ENCODE measurements at places on chromosomes 4 and X.

DNA sequence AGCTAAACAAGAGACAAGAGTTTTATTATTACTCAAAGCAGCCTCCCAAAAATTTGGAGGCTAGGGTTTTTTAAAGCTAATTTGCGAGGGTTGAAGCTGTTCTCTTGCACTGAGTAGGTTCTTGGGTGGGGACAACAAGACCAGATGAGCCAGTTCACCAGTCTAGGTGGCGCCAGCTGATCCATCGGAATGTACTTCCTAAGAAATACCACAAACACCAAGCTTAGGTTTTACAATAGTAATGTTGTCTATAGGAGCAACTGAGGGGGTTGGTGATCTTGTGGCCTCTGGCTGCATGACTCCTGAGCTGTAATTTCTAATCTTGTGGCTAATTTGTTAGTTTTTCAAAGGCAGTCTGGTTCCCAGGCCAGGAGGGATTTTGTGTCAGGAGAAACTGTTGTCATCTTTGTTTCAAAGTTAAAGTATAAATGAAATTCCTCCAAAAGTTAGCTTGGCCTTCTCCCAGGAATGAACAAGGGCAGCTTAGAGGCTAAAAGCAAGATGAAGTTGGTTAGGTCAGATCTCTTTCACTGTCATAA lies 130.6 kb downstream of the SLC7A11 start:
- DNase-seq = no peak

- no peak for DNase-seq
These were observed 257.7 kb downstream of the OPHN1 start for GRCh38 chrX:68175562-68175961.

GRCh38 chr4:46839128-46839527 lies 69.9 kb downstream of the COX7B2 start:
- peak; percentile 28 for DNase-seq

- DNase-seq = no peak
These were observed 69.4 kb upstream of the WDR17 start for GRCh38 chr4:175996206-175996605.

GRCh38 chr4:185117300-185117934 lies 25.6 kb upstream of the SLC25A4 start:
- DNase-seq = no peak

DNA sequence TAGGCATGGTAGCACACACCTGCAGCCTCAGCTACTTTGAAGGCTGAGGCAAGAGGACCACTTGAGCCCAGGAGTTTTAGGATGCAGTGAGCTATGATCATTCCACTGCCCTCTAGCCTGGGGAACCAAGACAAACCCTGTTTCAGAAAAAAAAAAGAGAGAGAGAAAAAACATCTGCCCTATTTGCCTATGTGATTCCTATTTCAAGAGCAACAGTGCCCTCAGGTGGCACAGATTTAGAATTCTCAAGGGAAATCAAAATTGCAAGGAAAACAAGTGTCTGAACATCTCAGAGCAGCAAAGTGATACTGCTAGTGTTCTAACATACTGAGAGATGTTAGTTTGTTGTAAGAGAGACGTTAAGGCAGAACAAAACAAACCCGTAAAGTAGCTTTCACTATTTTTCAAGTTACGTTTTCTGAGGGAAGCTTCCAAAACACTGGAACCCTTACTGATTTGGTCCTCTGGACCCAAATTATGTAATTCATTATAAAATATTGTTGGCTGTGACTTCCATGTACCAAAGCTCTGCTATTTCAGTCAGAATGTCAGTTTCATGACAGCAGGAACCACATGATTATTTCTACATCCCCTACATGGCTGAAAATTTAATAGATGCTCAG lies 7.9 kb downstream of the BDH2 start:
- DNase-seq = peak; percentile 15

DNA sequence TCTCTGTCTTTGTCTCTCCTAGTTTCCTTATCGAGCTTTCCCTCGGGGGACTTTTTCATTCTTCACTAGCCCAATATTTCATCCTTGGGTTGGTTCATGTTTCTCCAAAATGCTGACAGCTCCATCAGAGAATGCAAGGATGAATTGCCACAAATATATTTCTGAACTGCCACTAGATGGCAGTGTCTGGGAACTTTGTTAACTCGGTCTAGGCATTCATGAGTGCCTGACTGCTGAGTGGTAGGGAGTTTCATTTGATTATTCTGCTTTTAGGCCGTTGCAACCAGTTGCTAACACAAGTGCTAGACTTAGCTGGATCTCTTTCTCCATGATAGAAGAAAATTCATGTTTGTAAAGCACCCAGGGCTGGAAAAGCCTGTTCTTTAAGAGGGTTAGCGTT lies 73.5 kb upstream of the RAP2C start:
- no peak for DNase-seq

DNA sequence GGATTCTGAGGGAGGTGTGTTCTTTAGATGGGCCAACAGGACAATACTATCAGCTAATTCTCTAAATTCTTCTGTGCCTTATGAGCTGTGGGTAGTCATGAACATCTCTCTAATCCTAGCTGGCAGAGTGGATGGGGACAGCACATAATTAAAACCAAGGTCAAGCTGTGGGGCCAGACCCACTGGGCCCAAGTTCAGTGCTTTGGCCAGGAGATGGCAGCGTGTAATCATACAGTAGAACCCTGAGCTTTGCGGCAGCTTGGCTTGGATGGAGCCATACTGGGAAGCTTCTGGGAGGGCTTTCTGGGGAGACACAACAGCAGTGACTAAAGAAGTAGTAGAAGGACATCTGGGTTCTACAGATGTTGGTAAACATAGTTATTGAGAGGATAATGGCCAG lies 140.3 kb upstream of the CXCL13 start:
- DNase-seq = no peak

DNA sequence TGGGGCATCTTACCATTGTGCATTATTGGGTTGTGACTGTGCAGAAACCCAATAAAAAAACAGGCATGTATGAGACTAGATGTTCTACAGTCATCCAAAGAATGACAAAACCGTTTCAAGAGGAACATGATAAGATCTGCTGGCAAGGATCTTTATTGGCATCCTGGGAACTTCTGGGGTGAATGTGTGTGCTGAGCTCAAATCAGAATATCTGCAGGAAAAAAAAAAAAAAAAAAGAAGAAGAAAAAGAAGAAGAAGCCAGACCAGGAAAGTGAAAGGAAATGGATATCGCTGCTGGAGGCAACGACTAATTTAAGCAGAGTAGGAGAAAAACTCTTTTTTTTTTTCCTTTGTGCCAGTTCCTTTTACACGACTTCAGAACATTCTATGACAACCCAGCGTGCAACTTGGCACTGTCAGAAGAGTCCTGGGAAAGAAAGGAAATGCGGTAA lies 484.2 kb upstream of the BOD1L1 start:
- no peak for DNase-seq

GRCh38 chr4:48268956-48269860 lies at the start of gene TEC:
Gene TEC, minus strand, starts transcription at chr4:48269838. Its CDS starts 41,224 bp downstream, at chr4:48228614.
- DNase-seq = no peak

GRCh38 chr4:3703343-3703676 lies 62.9 kb upstream of the ADRA2C start:
- no peak for DNase-seq

DNA sequence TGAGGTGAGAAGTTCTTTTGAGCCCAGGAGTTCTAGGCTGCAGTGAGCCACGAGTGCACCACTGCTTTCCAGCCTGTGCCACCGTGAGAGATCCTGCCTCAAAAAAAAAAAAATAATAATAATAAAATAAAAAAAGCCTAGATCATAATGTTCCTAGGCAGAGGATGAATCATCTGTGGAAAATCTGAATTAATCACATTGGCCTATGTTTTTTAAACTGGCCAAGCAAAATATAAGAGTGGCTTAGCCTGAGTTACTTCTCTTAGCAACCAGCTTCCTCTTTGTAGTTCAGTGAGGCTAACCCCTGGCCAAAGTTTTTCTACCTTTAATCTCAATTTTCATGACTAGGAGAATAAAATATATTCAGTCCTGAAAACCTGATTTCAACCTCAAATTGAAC lies 614.6 kb downstream of the PPP4R3C start:
- DNase-seq = no peak

- DNase-seq = no peak
These were observed 34.7 kb downstream of the RTL3 start for GRCh38 chrX:78624426-78624825.

- no peak for DNase-seq
These were observed 9.1 kb upstream of the FGFBP1 start for GRCh38 chr4:15947684-15948083.

GRCh38 chr4:174084542-174084941 lies 198.9 kb downstream of the FBXO8 start:
- no peak for DNase-seq

GRCh38 chr4:26952891-26953290 lies 92.2 kb downstream of the STIM2 start:
- no peak for DNase-seq

- no peak for DNase-seq
These were observed 115.3 kb upstream of the ZNF827 start for GRCh38 chr4:146053891-146054290.

GRCh38 chrX:30865015-30865414 lies 24.0 kb downstream of the TAB3 start:
- DNase-seq = no peak

DNA sequence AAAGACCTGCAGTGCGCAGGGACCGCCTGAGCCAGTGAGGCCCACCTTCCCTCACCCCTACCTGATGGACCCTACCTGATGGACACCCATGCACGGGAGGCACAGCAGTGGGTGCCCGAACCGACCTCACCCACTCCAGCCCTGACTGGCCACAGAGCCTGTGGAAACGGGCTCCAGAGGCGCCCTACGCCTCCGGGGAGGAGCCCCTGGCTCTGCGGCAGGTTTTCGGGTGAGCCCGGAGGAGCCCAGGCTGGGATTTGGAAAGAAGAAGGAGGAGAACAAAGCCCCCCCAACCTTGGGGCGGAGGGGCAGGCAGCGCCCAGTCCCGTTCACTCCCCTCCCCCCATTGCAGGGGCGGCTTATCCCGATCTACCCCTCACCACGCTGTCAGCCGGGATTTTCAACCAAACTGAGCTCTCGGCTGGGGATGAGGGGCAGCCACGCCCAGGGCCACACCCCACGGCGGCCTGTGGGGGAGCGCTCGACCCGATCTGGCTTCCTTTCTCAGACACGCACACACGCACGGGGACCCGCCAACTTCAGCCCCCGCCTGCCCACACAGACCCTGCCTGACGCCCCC lies 675 bp downstream of the L1CAM start:
- no peak for DNase-seq

DNA sequence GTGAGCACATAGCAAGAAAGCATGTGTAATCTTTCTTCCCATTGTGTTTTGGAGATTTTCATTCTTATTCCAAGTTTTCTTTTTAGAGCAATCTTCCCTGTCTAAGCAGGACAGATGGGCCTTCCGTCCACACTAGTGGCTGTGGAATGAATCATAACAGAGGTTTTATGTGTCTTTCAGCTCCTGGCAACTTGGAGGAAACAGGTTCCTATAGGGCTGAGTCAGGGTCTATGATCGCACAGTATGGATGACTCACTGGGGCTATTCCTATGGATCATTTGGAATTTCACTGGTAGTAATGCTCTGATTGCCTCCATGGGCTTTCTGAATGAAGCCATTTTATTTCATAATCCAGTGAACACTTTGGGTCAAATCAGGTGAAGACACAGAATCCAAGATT lies 51.8 kb upstream of the CBLL2 start:
- no peak for DNase-seq

GRCh38 chr4:140935254-140935653 lies 179.1 kb upstream of the TBC1D9 start:
- DNase-seq = no peak

DNA sequence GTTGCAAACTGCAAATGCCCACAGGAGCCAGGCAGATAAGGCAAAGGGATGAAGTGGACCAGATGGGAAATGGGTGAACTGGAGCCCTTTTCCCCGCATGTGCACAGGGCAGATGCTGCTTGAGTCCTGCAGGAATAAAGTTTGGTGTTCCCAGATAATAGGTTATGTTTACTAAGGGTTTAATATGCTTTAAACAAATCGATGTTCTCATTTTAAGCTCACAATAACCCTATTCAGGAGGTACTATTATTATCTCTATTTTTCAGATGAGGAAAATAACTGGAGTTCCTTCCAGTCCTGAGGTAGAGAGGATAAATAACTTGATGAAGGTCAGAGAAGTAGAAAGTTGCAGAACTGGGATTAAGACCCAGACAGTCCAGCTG lies 77.3 kb downstream of the LRRC66 start:
- no peak for DNase-seq

DNA sequence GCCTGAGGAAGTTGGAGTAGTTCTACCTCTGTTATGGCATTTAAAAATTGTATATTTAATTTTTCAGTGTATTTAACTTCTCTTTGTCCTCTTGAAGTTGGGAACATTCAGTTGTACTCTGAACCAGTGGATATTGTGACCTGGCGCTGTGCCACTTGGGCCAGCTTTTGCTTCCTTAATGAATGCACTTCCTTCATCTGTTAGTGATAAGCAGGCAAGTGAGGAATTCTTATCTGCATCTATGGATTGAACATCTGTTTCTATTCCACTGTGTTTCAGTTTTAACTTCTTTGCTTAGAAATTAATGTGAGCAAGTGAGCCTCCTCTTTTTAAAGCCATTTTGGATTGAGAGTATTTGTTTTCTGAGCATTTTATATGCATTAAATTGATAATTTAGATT lies 128.3 kb downstream of the UCHL1 start:
- no peak for DNase-seq

GRCh38 chr4:85717351-85717750 lies 242.4 kb downstream of the ARHGAP24 start:
- DNase-seq = no peak

DNA sequence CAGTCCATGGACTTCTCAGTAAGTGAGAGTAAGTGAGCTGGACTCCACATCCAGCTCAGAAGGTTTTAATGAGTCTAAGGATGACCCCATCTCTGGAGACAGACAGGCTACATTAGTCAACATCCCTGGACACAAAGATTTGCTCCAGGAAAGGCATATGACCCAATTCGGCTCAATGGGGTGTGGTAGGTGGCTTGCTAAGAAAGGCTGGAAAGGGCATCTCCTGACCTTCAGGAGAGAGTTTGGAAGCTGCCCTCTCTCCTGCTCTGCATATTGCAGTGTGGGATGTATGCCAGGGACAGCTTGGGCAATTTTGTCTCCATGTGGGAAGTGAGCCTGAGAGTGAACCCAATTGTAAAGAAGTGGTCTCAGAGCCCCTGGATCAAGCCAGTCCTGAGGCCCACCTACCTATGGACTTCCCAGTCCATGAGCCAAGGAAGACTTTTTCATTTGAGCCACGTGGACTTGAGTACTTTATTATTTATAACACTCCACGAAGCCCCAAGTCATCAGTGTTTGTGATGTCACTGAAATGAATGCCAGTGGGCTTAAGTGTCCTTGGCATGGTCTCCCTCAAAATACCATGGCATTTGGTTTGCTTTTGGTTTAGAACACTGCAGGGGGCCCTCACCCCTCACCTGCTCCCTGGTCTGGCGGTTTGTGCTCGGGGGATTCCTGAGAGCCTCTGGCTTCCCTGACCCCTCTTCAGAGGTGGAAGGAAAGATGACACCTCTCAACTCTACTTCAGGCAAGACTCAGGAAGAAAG lies 10.4 kb upstream of the ABLIM2 start:
- DNase-seq = no peak
